ENCODE measurements at places on chromosomes 3 and 15.
A peak's percentile ranks its signal among the peaks of the same experiment; 100 is the strongest.

- no peak for DNase-seq
These were observed 6.9 kb upstream of the EOGT start for GRCh38 chr3:69020424-69020823.

GRCh38 chr3:10702961-10703740 is 112.9 kb upstream of the SLC6A11 start:
- DNase-seq: no peak

- no peak for DNase-seq
These were observed 54.6 kb downstream of the SENP7 start for GRCh38 chr3:101458387-101458786.

GRCh38 chr3:194337965-194338753 is 13.0 kb downstream of the CPN2 start:
- DNase-seq: no peak

GRCh38 chr15:56366211-56366610 is 985 bp downstream of the TEX9 start:
- DNase-seq: no peak

- no peak for DNase-seq
These were observed 604.0 kb upstream of the AGTR1 start for GRCh38 chr3:148093753-148094152.

DNA sequence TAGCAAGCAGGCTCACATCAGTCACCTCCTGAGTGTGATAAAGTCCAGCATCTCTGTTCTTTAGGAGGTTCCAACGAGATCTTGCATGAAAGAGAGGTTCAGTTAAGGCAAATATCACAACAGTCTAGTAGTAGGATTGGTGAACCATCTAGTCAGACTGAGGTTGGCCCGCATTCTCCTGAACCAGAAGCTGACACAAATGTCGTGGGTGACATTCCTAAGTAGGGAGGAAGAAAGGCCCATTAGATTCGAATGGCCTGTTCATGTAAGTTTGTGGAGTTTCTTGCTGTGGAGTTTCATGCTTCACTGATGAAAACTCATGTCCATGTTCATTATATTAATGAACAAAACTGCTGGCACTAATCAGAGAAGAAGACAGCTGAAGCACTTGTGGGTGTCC is 66.7 kb upstream of the XCR1 start:
- DNase-seq: no peak

DNA sequence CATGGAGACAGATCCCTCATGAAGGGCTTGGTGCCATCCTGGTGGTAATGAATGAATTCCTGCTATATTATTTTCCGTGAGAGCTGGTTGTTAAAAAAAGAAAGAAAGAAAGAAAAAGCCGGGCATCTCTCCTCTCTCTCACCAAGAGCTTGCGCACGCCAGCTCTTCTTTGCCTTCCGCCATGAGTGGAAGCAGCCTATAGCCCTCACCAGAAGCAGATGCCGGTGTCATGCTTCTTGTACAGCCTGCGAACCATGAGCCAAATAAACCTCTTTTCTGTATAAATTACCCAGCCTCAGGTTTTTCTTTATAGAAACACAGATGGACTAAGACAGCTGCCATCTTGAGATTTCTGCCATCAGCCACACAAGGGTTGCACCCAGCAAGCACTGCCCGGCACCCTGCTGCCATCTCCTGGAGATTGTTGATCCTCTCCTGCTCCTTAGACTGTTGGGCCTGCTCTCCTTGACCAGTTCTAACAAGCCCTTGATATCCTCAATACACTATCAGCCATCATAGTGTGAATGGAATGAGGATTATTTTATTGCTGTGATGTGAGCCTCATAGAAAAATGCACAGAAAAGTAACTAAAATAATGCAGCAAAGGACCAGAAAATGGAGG is 3.5 kb upstream of the AHSG start:
- no peak for DNase-seq

DNA sequence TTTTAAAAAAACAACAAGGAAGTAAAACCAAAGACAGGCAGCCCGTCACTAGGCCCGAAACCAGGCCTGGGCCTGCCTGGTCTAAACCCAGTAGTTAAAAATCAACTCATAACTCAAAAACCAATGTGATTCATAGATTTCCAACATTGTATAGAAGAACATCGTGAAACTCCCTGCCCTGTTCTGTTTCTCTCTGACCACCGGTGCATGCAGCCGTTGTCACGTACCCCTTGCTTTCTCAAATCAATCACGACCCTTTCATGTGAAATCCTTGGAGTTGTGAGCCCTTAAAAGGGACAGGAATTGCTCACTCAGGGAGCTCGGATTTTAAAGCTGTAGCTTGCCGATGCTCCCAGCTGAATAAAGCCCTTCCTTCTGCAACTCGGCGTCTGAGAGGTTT is 89.5 kb downstream of the DCLK3 start:
- DNase-seq: no peak

GRCh38 chr15:100254285-100254684 is 87.5 kb downstream of the ADAMTS17 start:
- no peak for DNase-seq

DNA sequence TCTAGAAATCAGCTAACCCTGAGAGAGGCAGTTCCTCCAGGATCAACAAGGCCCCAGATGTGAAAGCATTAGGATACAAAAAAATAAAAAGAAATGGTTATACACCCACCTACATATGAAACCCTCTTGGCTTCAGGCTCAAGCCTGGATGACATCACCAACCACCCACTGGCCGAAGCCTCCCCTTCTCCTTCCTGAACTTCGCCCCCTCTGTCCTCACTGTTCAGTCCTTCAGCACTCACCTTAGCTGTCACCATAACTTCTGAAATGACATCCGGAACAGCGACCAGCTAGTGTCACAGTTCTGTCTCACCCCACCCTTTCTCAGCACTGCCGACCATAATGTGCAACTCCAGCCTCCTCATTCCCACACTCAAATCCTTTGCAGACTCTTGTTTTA is 98.7 kb downstream of the PLCH1 start:
- no peak for DNase-seq

DNA sequence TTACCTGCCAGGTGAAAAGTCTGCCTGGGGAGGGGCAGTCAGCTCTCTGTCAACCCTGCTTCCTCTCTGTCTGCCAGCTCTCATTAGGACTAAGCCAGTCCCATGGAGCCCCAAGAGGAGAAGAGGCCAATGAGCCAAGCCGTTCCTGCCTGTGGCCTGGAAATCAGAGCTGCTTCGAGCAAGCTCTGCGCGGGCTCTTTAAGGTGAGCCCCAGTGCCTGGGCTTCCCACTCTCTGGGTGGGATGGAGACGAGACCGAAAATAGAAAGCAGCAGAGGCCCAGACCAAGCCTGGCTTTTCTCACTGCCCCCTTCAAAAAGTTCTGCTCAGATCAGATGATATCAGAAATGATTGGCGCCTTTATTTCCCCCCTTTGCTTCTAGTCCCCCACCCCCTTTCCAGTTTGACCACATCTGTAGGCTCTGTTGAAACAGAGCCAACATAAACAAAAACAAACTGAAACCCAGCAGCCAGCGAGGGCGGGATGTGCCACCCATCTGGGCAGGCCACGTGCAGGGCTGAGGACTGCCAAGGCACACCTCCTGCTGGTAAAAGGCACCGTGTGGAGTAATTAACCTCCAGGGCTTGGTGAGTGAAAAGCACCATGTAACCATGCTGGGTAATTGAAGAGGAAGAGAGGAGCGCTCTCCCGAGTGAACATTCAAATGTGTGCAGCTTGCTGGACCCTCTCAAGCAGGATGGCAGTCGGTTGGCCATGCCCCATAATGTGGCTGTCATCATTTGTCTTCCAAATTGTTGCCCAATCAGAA is 471.0 kb upstream of the PROK2 start:
- peak; percentile 55 for DNase-seq
